ENCODE measurements at places on chromosomes 7 and 10. TPM values are rescaled to one million over a fixed set of nuclear protein-coding genes. Genes with fewer than 3 reads are reported as not detected.

GRCh38 chr10:86393362-86393761 is 26.8 kb upstream of the GRID1 start:
- no peak overlapping the region for H3K27ac ChIP-seq
- H3K4me3 ChIP-seq = no peak overlapping the region
- H3K36me3 ChIP-seq = no peaks in the 10 kb centered on the region
- peaks cover 12% of the 10 kb centered on the region for H3K27me3 ChIP-seq

- no peak overlapping the region for H3K27ac ChIP-seq
- no peaks in the 10 kb centered on the region for H3K4me1 ChIP-seq
- DNase-seq = no peak
- no peak overlapping the region for H3K4me3 ChIP-seq
These were observed 283.5 kb downstream of the WDR11 start for GRCh38 chr10:121134711-121135110.

The GPR22 gene
- not detected for total RNA-seq

The PPP1R9A gene
- not detected for total RNA-seq

The TAS2R41 gene
- not detected for total RNA-seq

Data from activated CD4-positive, alpha-beta memory T cell treated with anti-CD3 and anti-CD28 coated beads for 36 hours (primary cell).